ENCODE measurements at places on chromosomes 1 and 21.

GRCh38 chr1:167115655-167116054, 21.8 kb downstream of the STYXL2 start:
- DNase-seq = no peak

- DNase-seq = no peak
Measured at GRCh38 chr1:94012708-94013366, 103.6 kb upstream of the GCLM start.

DNA sequence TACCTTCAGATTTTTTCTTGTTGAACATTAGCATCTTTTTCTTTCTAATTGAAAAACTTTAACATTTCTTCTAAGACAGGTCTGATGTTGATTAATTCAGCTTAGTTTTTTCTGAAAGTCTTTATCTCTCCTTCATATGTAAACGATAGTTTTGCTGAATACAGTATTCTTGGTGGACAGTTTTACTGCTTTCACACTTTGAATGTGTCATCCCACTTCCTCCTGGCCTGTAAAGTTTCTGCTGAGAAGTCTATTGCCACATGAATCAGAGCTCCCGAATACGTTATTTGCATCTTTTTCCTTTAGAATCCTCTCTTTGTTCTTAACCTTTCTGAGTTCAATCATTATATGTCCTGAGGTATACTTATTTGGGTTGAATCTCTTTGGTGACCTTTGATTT, 344.2 kb downstream of the OLFM3 start:
- DNase-seq = no peak

- DNase-seq = no peak
Measured at GRCh38 chr1:157089789-157090188, 9.8 kb downstream of the ETV3L start.
